ENCODE measurements at places on chromosomes 13 and 19. TPM values are rescaled to one million over a fixed set of nuclear protein-coding genes. Genes with fewer than 3 reads are reported as not detected.
A peak's percentile ranks its signal among the peaks of the same experiment; 100 is the strongest.

GRCh38 chr19:14347999-14348889, 33.0 kb upstream of the ADGRE5 start:
- no peak overlapping the region for H3K27ac ChIP-seq
- peak overlapping the region; percentile 40 for H3K4me3 ChIP-seq
- H3K36me3 ChIP-seq, result no peaks in the 10 kb centered on the region
- peaks cover 12% of the 10 kb centered on the region for H3K4me1 ChIP-seq
- DNase-seq, result no peak

- H3K36me3 ChIP-seq, result peaks cover 89% of the 10 kb centered on the region
- no peak for DNase-seq
- H3K4me3 ChIP-seq, result no peak overlapping the region
Measured at GRCh38 chr19:7856109-7856591, 18.0 kb downstream of the PRR36 start.

DNA sequence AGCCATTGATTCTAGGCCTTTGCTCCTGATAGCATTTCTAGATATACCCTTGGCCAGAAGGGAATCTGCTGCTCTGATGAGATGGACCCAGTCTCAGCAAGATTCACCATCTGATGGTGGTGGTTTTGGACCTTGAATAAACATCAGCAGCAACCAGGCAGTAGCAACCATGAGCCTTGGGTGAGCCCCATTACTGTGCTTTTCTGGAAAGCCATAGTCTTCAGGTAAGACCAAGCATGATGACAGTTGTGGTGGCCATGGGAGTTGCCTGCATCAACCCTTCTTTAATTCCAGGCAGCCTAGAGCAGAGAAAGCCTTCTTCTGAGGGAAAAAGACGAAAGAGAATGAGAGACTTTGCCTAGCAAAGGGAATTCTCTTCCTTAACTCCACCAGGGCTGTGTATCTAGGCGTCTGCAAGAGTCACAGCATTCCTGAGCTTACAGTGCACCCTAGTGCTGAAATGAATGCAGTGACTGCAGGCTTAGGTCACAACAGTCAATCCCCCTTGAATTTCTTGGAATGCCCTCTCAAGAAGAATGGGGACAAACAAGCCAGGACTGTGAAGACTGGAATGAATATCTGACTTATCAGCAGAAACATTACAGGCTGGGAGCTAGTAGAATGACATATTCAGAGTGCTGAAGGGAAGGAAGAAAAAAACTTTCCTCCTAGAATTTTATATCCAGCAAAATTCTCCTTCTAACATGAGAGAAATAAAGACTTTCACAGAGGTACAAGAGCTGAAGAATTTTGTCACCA, 942.4 kb upstream of the PCDH20 start:
- H3K4me1 ChIP-seq, result no peaks in the 10 kb centered on the region
- no peaks in the 10 kb centered on the region for H3K27me3 ChIP-seq
- no peak overlapping the region for H3K27ac ChIP-seq
- no peak for DNase-seq
- no peaks in the 10 kb centered on the region for H3K36me3 ChIP-seq

The KLK6 gene
- 5.7 TPM for total RNA-seq

The SYNGR4 gene
- total RNA-seq, result not detected

The TTC9B gene
- total RNA-seq, result 34.2 TPM

The TLE6 gene
- 5.0 TPM for total RNA-seq
